ENCODE measurements at places on chromosomes 6 and 20. TPM values are rescaled to one million over a fixed set of nuclear protein-coding genes. Genes with fewer than 3 reads are reported as not detected.

- peak; percentile 83 for DNase-seq
These were observed 7.1 kb upstream of the TCP11 start for GRCh38 chr6:35148167-35148741.

The TAGAP gene
- total RNA-seq, result not detected

The CDH4 gene
- not detected for total RNA-seq

- DNase-seq, result no peak
These were observed 107.8 kb downstream of the SMLR1 start for GRCh38 chr6:130934848-130935585.

- no peak for DNase-seq
These were observed 19.8 kb downstream of the USP45 start for GRCh38 chr6:99495466-99495865.

DNA sequence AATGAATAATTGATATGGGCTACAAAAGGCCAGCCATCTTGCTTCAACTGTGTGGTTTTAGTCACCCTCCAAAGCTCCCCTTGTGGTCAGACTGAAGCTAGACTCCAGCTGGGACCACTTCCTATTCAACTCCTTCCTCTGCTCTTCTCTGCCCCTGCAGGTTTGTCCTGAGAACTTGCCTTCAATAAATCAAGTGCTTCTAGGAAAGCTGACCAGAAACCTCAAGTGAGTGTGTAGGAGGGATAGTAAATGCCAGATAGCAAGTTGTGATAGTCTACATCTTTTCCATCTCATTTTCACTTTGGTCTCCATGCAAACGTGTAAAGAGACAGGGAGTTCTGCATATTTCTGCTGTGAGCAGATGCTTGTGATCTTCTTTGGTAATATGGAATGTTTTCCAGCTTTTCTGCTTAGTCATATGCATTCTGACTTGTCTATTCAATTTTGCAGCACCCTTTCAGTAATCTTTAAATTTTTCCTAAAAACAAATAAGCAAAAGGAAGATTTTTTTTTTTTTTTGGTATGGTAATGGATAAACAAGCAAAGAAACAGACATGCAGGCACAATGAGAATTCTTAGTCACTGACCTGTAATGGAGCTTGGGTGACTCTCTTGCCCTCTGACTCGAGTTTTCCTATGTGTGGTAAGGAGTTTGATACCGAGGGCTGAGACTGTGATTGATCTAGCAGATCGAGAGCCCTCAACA, 201.3 kb upstream of the BTBD3 start:
- peak; percentile 77 for DNase-seq

GRCh38 chr6:139533573-139534471, 159.4 kb upstream of the CITED2 start:
- DNase-seq, result no peak

Measured in MG63 (cell line).